Right ventricle myocardium inferior (tissue), 1 donor: ENCODE measurements at places on chromosomes 3 and 15. TPM values are rescaled to one million over a fixed set of nuclear protein-coding genes. Genes with fewer than 3 reads are reported as not detected.

GRCh38 chr3:38314112-38314763, 32.1 kb downstream of the SLC22A14 start:
- no peak for DNase-seq

DNA sequence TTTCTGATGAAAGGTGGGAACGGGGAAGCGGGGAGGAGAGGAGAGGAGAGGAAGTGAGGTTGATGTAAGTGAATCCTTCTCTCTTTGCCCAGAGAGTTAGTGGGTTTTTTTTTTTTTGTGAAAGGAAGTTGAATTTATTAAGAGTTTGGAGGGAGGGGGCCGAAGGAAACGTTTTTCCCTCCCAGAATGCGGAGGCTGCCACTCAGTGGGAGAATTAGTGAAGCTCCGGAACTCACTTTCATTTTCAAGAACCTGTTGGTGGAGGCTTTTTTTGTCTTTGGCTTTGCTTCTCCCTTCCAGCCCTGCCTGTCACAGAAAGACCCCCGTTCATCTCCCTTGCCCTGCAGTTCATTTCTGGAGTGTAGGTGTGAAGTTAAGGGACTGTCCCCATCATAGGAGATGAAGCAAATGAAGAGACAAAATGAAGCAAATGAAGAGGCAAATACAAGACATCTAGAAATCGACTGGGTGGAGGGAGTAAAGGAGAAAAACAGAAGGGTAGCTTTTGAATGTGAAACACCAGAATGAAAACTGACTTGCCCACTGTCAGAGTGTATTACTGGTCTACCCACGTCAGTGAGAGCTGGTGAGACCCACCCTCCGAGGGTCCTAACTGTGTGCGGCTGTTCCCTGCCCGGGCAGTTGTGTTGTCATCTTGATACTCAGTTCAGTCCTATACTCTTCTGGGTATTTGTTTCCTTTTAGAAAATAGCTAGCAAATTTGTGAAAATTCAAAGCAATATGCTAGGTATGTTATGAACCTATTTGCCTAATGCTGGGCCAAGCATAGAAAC, 91.5 kb downstream of the ITPR1 start:
- DNase-seq: no peak

DNA sequence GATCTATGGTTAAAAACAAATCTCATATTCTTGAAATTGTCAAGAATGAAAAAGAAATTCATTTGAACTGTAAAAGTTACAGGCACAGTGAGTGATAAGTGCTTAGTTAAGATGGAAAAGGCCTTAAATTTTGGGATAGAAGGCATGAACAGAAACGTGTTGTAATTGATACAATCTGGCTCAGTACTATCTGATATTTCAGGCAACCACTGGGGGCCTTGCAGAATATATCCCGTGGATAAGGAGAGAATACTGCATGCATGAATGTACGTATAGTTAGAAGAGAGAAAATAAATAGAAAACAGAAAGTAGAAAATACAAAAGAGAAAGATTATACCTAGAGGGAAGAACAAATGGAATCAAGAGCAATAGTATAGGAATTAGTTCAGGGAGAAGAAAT, 741.4 kb upstream of the CCDC54 start:
- DNase-seq: no peak

GRCh38 chr3:136381051-136381450, 130.9 kb downstream of the PCCB start:
- no peak for DNase-seq

DNA sequence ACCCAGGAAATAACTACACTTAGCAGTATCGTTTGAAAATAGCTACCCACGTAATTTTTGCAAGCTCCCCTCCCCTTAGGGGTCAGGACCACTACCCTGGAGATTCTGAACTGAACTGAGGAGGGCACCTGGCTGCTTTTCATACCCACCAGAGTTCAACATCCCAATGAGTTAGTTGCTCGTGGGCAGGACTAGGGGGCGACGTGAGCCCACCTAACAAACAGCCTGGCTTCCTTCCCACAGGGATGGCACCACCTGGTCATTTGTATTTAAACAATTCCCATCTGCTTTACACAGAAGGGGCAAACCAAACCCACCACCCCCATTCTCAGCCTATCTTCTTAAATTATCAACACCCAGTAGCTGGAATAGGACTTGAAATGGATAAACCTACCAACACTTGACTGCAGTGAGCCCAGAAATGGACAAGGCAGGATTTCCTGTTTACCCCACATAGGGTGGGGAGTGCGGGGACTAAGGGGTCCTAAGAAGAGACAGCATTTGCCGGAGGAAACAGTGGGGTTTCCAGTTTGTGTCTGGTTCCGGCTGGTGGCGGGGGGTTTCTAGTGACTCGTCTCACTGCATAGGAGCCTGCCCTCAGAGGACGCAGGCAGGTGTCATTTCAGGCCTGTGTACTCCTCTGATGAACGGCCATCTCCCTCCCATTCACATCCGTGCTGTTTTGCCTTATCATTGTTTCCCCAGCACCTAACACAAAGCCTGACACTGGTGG, 11.6 kb upstream of the VGLL4 start:
- DNase-seq: no peak

Gene CISH
- total RNA-seq: 13.2 TPM

Gene GATM
- 42.0 TPM for total RNA-seq

Gene NMB
- 3.9 TPM for total RNA-seq

Gene COL7A1
- total RNA-seq: 14.9 TPM
